CD4-positive, alpha-beta T cell (primary cell): ENCODE measurements at places on chromosomes 12 and 14.

DNA sequence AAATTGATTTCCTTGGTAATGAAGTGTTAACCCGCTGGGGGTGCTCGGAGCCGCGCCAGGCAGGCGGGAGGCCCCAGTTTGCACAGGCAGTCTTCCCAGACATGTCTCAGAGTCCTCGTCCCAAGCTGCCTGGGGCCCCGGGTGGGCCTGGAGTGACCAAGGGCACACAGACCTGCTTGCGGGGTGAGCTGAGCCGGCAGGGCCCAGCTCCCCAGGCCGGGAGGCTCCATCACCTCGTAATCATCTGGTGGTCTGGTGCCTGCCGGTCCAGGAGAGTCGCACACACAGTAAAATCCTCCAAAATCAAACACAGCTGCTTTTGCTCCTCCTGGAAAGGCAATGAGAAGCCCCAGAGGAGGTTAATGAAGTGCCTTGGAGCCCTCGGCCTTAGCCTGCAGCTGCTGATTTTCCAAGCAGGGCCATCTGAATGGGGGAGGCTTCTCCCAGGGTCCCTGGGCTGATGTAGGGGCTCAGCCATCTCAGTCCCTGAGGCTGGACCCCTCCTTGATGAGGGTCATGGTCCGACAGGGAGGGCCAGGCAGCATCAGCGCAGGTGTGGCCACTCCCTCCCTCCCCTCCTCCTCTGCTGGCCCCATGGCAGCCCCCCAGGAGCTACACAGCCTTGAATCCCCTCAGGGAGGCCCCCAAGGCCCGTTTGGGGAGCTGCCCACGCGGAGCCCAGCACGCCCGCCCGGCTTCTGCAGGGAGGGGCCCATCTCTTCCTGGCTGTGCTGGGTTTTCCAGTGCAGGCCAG lies 39.4 kb upstream of the FBRSL1 start:
- DNase-seq: no peak

DNA sequence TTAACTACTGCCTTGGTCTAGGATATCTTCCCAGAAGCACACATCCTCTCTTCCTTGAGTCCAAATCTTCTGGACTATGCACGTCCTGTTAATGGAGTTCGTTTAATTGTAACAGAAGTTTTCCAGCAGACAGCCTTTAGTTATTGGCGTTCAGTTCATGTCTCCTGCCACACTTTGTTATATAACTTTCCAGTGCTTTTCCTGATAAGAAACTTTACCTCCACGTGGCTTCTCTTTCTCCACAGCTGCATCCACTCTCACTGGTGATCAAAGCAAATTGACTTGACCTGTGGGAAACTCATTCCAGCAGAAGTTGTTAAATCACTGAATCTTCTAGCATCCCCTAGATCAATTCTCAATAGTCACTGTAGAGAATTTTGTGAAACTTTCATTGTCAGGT lies 19.0 kb downstream of the PTPN21 start:
- DNase-seq: no peak

DNA sequence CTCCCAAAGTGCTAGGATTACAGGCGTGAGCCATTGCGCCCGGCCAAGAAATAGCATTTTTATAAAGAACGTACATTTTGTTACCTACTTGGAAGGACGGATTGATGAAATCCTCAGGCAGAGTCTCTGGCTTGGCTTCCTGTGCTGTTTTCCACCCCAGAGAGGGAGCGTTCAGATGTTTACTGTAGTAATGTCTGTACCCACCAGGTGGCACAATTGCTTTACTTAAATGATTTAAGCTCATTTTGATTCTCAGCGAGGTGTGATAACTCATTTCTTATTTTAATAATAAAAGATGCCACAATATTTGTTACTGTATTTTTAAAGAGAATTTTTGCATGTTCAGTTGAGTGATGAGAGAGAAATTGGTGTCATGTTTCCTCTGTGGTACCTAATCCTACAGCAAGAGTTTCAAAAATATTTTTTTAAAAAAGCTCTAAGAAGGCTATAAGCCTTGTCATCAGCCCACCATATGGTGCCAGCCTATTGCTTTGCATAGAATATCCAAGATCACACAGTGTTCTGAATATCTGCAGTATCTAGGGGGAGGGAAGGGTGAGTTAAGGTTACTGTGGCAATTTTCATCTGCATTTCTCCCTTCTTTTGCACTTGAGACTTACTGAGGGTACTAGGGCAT lies 82.6 kb upstream of the TRAF3 start:
- DNase-seq: peak; percentile 15

- DNase-seq: no peak
These were observed 75.5 kb downstream of the TBX3 start for GRCh38 chr12:114608509-114608908.

- DNase-seq: no peak
These were observed 160.8 kb downstream of the FOXN3 start for GRCh38 chr14:89256283-89256682.

DNA sequence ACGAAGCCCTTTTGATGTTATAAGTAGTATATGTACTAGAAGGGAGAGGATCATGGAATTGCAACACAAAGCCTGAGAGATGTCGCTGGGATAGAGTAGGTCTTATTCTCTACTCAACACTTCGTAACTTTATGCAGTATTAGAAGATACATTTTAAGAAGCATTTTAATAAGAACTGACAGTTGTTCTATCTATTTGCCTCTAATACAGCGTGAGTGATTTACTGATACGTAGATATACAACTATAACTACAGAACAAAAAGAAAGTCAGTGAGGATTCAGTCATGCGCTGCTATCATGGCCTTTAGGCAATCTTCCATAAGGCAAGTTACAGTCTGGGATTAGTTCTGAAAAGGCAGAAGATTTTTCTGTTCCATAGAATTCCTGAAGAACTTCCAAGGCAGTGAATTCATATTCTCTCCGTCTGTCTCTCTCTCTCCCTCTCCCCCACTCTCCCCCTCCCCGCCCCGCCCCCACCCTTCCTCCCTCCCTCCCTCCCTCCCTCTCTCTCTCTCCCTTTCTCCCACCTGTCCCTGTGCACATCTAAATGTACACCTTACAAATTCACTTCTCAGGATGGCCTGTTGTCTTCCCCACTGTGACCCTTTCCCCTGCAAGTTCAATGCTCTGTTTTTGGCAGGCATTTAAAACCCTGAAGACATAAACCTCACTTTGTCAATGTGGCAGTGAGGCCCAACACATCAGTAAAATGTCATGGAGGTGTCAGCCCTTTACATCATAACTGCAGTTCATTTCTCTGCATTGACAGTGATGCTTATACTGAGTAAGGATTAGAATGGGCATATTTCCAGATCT lies 470.6 kb downstream of the EGLN3 start:
- no peak for DNase-seq

- DNase-seq: no peak
These were observed 172.3 kb upstream of the GRIP1 start for GRCh38 chr12:66851134-66851533.

GRCh38 chr12:110289044-110289710 lies 8.1 kb downstream of the ATP2A2 start:
- no peak for DNase-seq

DNA sequence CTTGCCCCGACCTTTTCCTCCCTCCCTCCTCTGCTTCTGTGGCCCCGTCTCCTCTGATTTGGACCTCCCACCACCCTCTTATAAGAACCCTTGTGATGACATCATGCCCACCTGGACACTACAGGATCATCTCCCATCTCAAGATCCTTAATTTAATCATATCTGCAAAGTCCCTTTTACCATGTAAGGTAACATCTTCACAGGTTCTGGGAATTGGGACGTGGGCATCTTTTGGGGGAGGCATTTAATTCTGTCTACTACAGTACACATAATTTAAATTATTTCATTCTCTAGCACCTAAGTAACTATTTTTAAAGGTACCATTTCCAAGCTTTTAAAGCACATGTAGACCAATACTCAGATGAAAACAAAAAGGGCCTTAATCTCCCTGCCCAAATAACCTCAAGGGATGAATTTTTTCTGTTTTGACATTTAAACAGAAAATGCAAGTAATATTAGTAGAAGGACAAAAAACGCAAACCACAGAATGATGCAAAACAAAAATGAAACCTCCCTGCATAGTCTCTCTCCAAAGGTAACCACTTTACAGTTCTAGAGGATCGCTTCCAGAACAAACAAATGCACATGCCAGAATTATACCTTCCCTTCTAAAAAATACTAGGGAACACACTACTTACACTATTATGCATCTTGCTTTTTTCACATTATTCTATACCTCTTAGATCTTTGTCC lies 222.1 kb downstream of the AACS start:
- DNase-seq: no peak

DNA sequence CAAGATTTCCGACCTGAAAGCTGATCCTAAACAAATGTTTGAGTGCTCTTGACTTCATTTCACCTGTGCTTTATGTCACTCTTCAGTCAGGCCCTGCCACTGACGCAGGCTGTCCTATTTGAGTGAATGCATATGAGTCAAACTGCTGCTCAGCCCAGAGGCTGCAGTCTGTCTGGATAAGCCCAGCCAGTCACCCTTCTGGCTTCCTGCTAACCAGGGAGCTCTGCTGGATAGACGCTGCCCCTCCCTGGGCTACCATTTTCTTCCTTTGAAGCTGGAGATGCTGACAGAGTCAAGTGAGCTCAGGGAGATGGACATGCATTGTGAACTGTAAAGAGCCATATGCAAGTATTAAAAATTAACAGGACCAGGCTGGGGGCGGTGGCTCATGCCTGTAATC lies 5.1 kb upstream of the TUNAR start:
- DNase-seq: no peak

- no peak for DNase-seq
These were observed 8.0 kb upstream of the MGP start for GRCh38 chr12:14893506-14894250.

DNA sequence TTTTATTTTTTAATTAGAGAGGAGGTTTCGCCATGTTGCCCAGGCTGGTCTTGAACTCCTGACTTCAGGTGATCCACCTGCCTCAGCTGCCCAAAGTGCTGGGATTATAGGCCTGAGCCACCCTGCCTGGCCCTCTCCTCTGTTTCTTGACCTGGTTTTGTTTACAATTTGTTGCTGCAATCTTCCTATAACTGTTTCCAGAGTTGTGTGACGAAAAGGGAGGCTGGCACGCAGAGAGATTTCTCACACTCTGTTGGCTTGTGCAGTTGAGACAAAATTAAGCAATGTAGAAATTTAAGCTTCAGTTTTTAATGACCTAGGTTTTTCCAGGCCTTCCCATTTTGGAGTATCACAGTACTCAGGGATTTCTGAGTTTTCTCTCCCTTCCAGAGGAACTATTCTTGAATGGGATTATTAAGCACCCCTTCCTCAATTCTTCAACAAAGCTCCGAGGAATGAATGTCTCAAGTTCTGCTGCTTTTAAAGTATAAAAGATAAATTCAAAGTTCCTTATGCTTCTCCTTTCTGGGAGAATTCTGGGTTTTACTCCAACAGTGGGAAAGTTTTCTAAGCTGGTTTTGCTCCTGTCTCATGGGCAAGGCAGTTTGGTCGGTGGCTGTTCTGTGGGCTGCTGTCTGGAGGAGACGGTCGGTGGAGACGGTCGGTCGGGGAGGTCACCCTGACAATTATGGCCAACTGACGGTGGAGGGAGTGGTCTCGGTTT lies 20.4 kb upstream of the FOS start:
- no peak for DNase-seq

DNA sequence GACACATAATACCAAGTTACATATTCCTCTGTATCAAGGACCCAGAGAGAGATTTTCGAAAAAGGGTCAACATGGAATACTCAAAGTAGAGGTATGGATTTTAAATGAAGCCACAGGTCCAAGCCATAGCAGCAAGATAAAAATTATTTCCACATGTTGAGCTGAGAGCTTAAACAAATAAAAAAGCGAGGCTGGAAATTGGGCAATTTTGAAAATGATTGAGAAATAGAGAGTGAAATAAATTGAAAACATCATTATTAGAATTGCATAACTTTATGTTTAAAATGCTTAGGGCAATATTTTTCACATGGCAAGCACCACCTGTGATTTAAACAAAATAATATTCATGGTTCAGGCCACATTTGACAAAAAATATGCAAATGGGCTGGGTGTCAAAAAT lies 1251.0 kb upstream of the USP15 start:
- no peak for DNase-seq

DNA sequence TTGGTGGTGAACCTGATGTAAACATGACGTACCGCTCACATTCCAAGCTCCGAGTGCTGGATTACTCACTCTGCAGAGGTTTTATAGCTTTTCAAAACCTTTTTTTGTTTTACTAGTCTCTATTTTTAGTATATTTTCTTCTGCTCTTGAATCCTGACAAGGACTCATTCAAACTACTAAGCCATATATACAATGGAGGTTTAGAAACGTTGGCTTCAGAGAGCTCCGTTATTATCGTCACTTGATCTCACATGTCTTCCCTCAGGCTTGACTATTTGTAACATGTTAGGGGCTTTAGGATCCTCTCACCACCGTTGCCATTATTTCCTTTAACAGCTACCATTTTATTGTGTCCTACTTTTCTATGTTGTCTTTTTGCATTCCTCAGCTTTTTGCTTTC lies 1321.5 kb upstream of the FLRT2 start:
- DNase-seq: no peak

DNA sequence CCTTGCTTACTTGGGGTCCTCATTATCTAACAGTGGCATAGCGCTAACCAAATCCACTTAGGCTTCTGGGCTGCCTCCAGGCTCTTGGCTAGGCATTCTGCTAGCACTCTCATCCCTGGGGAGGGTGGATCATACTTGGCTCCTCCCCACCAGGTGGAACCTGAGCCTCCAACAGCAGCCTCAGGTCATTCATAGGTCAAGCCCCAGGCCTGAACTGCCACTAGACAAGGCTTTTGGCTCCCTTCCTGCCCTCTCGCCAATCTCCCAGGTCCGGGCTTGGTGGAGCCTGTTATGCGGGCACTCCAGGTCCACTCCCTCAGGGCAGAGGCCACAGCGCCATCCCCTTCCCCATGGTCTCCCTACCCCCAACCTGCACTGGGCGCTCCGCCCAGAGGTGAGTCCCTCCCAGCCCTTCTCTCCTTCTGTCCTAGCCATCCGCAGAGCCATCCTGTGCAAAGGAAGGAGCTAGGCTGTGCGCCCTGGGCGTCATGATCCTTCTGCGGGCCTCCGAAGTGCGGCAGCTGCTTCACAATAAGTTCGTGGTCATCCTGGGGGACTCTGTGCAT lies 154.9 kb upstream of the AMIGO2 start:
- DNase-seq: no peak

GRCh38 chr12:26461776-26462175 lies 266.4 kb downstream of the SSPN start:
- DNase-seq: no peak

DNA sequence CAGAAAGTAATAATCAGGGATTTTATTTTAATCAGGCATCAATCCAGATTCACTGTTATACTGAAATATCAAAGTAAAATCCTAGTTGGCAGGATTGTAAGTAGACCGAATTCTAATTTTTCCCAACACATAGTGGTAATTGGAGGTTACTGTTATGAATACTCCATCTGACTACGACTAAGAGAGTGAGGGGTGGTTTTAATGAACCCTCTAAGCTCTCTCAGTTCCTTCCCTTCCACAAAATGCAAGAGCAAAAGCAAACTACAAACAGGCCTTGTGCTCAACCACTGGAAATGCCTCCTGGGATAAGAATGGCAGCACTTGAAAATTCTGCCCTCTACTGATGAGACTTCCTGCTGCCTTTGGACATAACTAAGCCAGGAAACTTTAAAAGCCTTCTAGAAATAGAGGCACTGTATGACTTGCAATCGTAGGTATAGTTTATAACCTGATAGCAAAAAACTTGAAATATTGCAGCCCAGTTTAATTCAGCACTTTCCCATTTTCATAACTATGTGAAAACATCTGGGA lies 184.8 kb downstream of the SLC16A7 start:
- DNase-seq: no peak

- DNase-seq: no peak
These were observed 187.4 kb upstream of the ABCD2 start for GRCh38 chr12:39807043-39807442.

- DNase-seq: no peak
These were observed 46.7 kb upstream of the CORO1C start for GRCh38 chr12:108778053-108778452.
